GF-D8 (cell line): ENCODE measurements at places on chromosomes 4 and X.

GRCh38 chrX:19443869-19444526 lies 71.3 kb downstream of the MAP3K15 start:
- DNase-seq, result no peak

- DNase-seq, result peak; percentile 78
Measured at GRCh38 chrX:38327007-38327774, at the start of gene RPGR. Gene RPGR (minus strand): TSS chrX:38327509. CDS start chrX:38327367, 142 bp downstream.

- no peak for DNase-seq
Measured at GRCh38 chr4:147805946-147806345, 74.1 kb downstream of the ARHGAP10 start.

DNA sequence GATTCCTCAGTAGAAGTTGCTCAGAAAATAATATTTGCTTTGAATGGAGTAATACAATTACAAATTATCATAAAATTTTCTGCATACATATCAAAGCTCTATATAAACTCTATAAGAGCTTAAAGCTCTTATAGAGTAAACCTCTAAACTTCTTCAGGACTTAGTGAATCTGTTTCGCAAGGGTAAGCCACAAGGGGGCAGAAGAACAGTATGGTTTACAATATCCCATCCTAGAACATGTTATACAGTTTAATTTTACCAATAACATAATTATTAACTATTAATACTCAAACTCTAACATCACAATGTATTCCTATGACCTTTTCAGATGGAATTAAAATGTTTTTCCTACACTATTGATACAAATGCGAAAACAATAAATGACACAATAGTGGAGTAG lies 33.8 kb upstream of the SPANXN1 start:
- no peak for DNase-seq

GRCh38 chrX:86078650-86079049 lies 31.3 kb upstream of the CHM start:
- no peak for DNase-seq

GRCh38 chrX:112851806-112852205 lies 11.2 kb upstream of the AMOT start:
- DNase-seq, result no peak
